ENCODE measurements at places on chromosomes 16 and 17.

- DNase-seq, result no peak
These were observed 5.6 kb upstream of the CRYM start for GRCh38 chr16:21283521-21284289.

DNA sequence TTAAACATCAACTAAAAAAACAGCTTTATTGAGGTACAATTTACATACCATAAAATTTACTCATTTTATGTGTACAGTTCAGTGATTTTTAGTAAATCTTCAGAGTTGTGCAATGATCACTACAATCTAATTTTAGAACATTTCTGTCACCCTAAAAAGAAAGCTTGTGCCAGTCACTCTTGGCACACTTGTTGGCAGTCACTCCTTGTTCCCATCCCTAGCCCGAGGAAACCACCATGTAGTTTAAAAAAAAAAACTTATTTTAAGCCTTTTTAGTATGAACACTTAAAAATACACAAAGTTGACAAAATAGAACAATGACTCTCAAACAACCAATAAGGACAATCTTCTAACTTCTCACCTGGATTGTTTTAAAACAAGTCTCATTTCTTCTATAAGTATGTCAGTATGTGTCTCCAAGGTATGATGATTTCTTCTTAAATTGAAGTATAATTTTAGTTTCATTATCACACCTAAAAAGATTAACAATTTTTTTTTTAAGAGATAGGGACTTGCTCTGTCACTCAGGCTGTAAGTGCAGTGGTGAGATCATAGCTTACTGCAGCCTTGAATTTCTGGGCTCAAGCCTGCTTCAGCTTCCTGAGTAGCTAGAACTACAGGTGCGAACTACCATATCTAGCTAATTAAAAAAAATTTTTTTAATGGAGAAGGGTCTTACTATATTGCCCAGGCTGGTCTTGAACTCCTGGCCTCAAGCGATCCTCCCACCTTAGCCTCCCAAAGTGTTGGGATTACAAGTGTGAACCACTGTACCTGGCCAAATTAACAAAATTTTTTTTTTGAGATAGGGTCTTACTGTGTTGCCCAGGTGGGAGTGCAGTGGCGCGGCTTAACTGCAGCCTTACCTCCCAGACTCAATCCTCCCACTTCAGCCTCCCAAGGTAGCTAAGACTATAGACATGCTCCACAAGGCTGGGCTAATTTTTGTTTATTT lies 53.2 kb downstream of the PPM1E start:
- no peak for DNase-seq

- no peak for DNase-seq
These were observed 51.5 kb downstream of the GSG1L start for GRCh38 chr16:28011971-28012445.

DNA sequence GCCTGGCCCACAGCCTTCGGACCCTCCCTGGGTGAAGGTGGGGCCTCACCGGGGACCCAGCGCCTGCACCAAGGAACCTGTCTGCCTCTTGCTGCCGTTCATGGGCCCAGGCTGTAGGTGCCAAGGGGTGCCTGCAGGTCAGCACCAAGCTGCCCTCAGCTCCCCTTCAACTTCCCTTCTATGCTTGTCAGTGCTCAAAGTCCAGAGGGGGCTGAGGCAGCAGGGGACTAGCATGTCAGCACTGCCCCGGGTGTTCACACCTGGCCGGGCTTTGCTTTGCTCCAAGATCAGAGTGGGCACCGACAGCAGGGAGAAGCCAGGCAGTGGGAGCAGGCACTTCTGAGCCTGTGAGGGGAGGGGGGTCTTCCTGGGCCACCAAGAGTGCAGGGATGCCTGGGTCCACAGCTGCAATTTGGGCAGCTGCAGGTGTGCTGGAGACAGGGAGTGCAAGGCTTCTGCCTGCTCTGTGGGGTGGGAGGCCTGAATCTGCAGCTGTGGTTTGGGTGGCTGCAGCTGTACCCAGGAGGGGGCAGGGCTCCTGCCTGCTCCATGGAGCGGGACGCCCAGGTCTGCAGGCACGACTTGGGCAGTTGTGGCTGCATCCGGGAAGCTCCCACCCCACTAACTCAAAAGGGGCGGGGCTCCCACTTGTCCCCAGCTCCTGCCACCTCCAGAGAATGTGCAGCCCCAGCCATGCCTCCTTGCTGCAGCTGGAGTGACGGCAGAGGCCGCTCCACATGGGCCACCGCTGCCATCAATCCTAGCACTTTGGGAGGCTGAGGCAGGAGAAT lies 27.6 kb upstream of the PRM1 start:
- peak; percentile 99 for DNase-seq

- DNase-seq, result no peak
These were observed 21.3 kb downstream of the ZNF423 start for GRCh38 chr16:49834531-49835151.

GRCh38 chr16:4729876-4730275 lies 4.2 kb downstream of the ANKS3 start:
- no peak for DNase-seq

DNA sequence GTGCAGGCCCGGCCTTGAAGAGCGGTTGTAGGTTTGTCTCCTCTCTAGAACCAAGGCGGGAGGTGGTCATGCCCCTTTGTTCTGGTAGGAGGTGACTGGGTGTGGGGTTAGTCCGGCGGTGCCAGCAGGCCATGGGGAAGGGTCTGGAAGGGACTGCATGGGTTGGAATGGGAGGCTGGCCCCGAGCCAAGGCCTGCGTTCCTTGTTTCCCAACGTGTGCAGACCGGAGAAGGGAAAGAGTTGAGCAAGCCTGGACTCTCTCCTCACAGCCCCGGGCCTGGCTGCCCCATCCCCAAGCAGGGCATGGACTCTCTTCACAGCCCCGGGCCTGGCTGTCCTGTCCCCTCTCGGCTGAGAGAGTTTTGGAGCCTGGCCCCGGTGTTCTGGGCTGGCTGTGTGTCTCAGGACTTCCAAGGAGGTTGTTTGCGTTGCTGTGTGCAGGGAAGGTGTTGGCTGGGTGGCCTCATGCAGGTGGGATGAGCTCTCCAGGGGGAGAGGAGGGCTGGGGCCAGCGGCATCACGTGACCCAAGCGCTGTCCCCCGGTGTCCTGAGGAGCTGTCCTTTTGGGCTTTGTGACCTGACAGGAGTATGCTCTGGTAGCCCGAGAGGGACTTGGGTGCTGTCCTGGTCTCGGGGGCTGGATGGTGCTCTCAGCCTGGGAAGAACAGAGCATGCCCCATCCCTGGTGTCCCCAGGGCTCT lies 2.6 kb downstream of the CACNA1H start:
- no peak for DNase-seq

DNA sequence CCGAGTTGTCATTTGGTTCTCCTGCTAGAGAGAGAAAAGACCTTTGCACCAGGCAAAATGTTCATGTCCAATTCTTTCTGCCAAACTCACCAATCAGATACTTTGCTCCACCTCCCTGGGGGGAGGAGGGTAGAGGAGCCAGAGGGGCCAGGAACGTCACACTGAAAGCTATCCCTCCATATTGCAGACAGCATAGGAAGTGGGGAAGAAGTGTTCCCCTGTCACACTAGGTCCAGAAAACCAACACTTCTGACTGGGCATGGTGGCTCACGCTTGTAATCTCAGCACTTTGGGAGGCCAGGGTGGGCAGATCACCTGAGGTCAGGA lies 9.5 kb downstream of the HSD17B2 start:
- no peak for DNase-seq

DNA sequence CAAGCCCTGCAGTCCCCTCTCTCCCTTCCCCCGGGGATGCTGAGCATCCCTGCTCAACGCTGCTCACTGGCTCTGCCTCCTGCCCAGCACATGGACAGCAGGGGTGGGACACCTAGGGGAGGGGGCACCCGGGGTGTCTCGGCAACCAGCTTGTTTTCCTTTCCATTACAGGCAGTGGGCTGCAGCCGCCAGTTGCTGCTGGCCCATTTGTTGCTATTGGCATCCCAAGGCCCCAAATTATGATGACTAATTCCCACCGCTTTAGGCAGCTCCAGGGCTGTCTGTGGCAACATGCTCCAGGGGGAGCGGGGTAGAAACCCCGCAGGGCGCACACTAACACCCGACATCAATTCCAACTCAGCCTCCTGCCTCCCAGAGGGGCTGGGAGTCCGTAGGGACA lies 4.9 kb downstream of the SDK2 start:
- no peak for DNase-seq

DNA sequence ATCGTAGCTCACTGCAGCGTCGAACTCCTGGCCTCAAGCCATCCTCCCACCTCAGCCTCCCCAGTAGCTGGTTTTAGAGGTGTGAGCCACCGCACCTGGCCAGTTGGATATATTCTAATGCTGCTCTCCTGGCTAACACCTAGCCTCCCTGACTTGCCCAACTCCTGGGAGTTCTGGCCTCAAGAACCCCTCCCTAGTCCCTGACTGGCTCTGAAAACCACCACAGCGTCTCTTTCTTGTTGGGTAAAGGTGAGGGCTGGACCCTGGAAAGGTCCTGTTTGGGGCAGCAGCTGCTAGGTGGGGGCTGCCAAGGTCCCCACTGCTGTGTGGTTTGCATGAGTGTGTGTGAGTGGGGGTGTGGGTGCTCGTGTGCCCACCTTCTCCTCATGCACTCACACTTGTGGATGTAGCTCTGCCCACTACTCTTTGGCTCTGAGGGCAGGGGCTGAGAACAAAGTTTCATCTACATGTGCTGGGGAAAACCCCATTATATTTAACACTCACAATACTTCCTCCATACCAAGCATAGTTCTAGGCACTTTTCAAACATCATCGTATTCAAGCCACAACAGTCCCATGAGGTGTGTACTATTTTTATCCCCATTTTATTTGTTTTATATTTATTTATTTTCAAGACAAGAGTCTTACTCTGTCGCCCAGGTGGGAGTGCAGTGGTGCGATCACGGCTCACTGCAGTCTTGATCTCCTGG lies 7.1 kb upstream of the SPNS3 start:
- peak; percentile 34 for DNase-seq

- DNase-seq, result peak; percentile 98
These were observed 2.3 kb upstream of the SLC25A39 start for GRCh38 chr17:44326861-44327444.

- no peak for DNase-seq
These were observed 61.2 kb upstream of the NETO2 start for GRCh38 chr16:47204736-47205504.

GRCh38 chr16:49453021-49453420 lies 79.4 kb downstream of the C16orf78 start:
- DNase-seq, result no peak

- DNase-seq, result no peak
These were observed 5.8 kb upstream of the ADGRG1 start for GRCh38 chr16:57622361-57623250.

DNA sequence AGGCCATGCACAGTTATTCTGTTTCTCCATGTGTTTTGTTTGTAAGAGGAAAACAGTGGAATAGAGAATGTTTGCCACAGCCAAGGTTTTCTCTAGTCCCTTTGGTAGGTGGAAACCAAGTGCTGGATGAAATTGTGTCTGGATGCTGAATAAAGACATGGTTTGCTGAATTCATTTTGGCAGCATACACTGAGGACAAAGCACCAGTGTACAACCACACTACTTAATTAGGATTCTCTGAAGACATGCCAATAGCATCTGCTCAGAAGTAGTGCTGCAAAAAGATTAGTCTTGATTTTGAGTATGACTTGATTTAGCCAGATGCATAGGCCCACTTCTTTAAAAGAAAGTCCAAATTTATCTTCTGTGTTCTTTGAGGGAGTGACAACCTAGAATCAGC lies 230.5 kb upstream of the CACNG5 start:
- no peak for DNase-seq

DNA sequence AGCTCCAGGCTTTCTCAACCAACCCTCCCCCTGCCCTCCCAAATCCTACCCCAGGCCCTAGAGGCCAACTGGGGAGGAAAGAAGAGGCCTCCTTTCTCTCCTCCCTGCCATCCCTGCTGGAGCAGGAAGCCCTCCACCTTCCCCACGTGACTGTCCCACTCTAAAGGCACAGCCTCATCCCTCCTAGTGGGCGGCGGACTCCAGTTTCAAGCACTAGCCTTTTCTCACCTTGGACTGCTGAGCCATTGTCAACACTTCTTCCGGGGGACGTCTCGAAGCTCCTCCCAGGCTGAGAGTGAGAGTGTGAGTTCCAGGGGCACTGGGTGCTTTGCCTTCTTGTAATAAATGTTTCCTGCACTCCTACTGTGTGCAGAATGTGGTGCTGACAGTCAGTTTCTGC lies 21.4 kb upstream of the IRX6 start:
- DNase-seq, result no peak

DNA sequence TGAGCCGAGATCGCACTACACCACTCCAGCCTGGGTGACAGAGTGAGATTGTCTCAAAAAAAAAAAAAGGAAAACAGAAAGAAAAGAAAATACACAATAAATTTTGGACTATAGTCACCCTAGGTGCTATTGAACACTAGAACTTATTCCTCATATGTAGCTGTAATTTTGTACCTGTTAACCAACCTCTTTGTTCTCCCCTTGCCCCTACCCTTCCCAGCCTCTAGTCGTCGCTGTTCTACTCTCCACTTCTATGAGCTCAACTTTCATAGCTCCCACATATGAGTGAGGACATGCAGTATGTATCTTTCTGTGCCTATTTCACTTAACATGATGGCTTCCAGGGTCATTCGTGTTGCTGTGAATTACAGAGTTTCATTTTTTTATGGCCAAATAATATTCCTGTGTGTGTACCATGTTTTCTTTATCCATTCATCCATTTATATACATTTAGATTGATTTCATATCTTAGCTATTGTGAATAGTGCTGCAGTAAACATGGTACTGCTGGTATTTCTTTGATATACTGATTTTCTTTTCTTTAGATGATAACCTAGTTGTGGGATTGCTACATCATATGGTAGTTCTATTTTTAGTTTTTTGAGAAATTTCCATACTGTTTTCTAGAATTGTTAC lies 28.3 kb downstream of the VPS35L start:
- DNase-seq, result peak; percentile 39

DNA sequence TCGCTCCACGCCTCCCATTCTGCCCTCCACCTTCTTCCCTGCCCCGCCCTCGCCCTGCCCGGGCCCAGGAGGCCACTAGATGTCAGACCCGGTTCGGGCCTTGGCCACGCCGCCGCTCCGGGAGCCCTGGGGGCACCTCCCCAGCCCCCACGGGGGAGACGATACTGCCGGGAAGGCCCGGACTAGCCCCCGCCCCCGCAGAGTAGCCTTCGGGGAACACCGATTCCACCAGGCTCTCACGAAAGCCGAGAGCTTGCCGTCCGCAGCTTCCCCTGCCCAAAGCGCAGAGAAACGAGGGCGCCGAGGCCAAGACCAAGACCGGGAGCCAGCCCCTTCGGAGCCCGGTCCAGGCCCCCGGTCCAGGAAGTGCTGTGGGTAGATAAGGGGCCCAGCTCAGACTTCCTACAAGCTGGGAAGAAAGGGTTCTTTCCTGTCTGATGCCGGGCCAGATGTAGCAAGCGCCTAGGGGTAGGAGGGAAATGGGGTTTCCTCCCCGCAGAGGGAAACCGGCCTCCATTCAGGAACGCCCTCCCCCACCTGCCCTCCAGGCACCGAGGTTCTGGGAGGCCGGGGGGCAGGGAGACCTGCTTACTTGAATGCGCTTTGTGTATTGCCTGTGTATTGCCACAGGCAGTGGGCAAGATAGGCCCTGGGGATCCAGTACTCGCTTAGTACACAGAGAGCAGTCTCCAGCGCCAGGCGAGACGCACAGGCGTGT lies 806 bp upstream of the CYB561 start:
- DNase-seq, result no peak

- DNase-seq, result no peak
These were observed 7.4 kb downstream of the ZNF689 start for GRCh38 chr16:30602616-30603277.

GRCh38 chr16:61684541-61684940 lies 351.7 kb downstream of the CDH8 start:
- DNase-seq, result no peak
